Lower lobe of right lung (tissue), 2 donors: ENCODE measurements at places on chromosomes 16 and 17. TPM values are rescaled to one million over a fixed set of nuclear protein-coding genes. Genes with fewer than 3 reads are reported as not detected.

Gene RMI2
- total RNA-seq: 1.7 TPM

Gene KAT2A
- 41.6 TPM for total RNA-seq

Gene CDK5R1
- total RNA-seq: 1.3 TPM

Gene CETP
- 1.1 TPM for total RNA-seq

Gene VTN
- total RNA-seq: 1.3 TPM

Gene UTS2R
- total RNA-seq: not detected

Gene KCNJ18
- total RNA-seq: not detected

Gene TBC1D10B
- 36.9 TPM for total RNA-seq

Gene CNGB1
- 0.35 TPM for total RNA-seq

Gene PLLP
- total RNA-seq: 77.5 TPM

Gene SPATA33
- total RNA-seq: 9.7 TPM

Gene OTOA
- 0.92 TPM for total RNA-seq

Gene TBC1D3C
- total RNA-seq: 0.38 TPM

Gene TAC4
- not detected for total RNA-seq

Gene C1QTNF8
- total RNA-seq: not detected
